ENCODE measurements at places on chromosomes 2 and 18.

- DNase-seq = no peak
Measured at GRCh38 chr2:44290261-44290660, 15.0 kb downstream of the SLC3A1 start.

- DNase-seq = no peak
Measured at GRCh38 chr2:200708943-200709342, 102.8 kb upstream of the BZW1 start.

DNA sequence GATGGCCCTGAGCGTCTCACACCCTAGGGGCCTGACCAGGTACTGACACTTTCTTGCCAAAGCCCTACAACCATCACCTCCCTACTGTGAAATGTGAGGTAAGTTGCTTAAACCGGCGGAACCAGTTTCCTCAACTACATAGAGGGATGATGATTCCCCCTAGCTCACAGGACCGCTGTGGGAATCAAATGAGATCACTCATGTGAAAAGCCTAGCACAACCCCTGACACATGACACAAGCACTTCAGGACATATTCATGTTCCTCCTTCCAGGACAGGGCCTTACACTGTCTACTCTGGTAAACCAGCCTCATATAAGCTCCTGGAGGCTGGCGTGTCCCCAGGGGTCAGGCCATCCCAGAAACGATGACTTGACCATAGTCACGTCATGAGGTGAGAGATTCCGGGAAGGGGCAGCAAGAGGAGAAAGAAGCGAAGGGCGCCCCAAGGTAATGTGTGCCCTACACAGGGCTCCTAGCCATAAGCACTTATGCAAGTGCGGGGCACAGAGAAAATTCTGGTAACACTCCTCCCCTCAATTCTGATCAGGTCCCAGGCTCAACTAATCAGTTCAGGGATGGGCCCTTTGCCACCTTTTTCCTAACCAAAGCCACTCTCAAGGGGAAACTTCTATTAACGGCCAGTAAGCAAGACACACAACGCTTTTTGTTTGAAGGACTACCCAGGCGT is 49.5 kb downstream of the C2orf42 start:
- DNase-seq = peak; percentile 35

GRCh38 chr2:230985519-230986231 is 10.2 kb upstream of the SPATA3 start:
- DNase-seq = no peak

All from left ventricle myocardium superior (tissue), 1 donor.